ENCODE measurements at places on chromosomes 7 and 10. TPM values are rescaled to one million over a fixed set of nuclear protein-coding genes. Genes with fewer than 3 reads are reported as not detected.

GFRA1 gene
- 0.46 TPM for total RNA-seq

PPP1R9A gene
- total RNA-seq: 0.51 TPM

EIF3B gene
- 273 TPM for total RNA-seq

LRRC61 gene
- total RNA-seq: 1.8 TPM

KEL gene
- not detected for total RNA-seq

FANK1 gene
- total RNA-seq: 4.6 TPM

ZNF800 gene
- 19.2 TPM for total RNA-seq

AMPH gene
- 1.4 TPM for total RNA-seq

PROSER2 gene
- 0.92 TPM for total RNA-seq

ZNF804B gene
- not detected for total RNA-seq

HTR7 gene
- 22.9 TPM for total RNA-seq

TFR2 gene
- 0.89 TPM for total RNA-seq

PDK4 gene
- total RNA-seq: under 0.01 TPM

PSD gene
- total RNA-seq: 12.2 TPM

COL26A1 gene
- not detected for total RNA-seq

GBX1 gene
- total RNA-seq: not detected

FERD3L gene
- not detected for total RNA-seq

TMEM120A gene
- 16.3 TPM for total RNA-seq

LEP gene
- not detected for total RNA-seq

VSTM2A gene
- total RNA-seq: not detected

HMX2 gene
- not detected for total RNA-seq

ST8SIA6 gene
- total RNA-seq: 0.14 TPM

LMBR1 gene
- 51.7 TPM for total RNA-seq

KCNIP2 gene
- 0.59 TPM for total RNA-seq

ITGA8 gene
- under 0.01 TPM for total RNA-seq

RGR gene
- not detected for total RNA-seq

MSMB gene
- total RNA-seq: not detected

FAM180A gene
- total RNA-seq: 7.2 TPM

UTF1 gene
- not detected for total RNA-seq

GIMAP8 gene
- total RNA-seq: not detected

AOAH gene
- total RNA-seq: not detected

INPP5A gene
- 34.7 TPM for total RNA-seq

ACTR3C gene
- total RNA-seq: 1.2 TPM

RRP12 gene
- total RNA-seq: 16.9 TPM

MYL10 gene
- not detected for total RNA-seq

COL13A1 gene
- total RNA-seq: 17.2 TPM

KIAA1549 gene
- 3.6 TPM for total RNA-seq

PRKCQ gene
- total RNA-seq: 0.55 TPM

LRCH4 gene
- total RNA-seq: 7.7 TPM

HOXA11 gene
- total RNA-seq: 13.2 TPM

PLEKHA8 gene
- total RNA-seq: 15.7 TPM

Data from smooth muscle cell of the umbilical artery (primary cell).